ENCODE measurements at places on chromosomes 16 and 17.

DNA sequence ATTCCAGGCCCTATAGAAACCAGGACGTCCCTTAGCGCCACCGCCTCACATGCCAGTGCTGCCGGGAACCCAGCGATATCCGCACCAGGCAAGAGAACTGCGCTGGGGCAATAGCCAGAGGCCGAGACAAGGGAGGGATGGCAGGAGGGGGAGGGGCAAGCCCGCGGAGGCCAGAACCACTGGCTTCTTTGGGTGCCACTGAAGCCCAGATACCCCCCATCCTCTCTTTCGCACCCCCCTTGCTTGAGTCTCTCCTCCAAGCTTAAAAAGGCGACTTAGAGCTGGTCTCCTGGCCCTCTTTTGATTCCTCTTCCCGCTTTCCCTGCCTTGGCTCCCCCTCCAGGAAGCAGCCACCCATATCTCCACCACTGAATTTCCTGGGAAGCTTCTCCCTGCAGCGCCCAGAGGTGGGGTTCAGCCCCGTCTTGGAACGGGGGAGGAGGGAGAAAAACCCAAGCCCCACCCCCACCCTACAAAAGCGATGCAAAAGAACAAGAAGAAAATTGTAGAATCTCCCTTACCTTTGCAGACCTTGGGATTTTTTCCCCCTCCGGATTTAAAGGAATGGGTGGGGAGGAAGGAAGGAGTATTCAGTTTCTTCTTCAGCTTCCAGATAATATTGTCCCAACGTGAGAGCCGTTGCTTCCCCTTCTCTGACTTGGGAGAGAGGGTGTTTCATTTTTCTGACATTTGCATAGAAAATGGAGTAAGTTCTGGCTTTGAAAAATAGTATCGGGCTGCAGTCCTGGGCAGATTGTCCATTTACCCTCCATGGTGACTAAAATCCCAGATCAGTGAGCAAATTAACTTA is 622 bp downstream of the HOXB6 start:
- DNase-seq, result peak; percentile 19

- peak; percentile 37 for DNase-seq
Observed at GRCh38 chr16:19153876-19154275, 14.2 kb upstream of the SYT17 start.

- no peak for DNase-seq
Observed at GRCh38 chr17:39158623-39159022, 7.2 kb upstream of the PLXDC1 start.

- DNase-seq, result no peak
Observed at GRCh38 chr16:74997042-74997491, 1.8 kb upstream of the ZNRF1 start.

DNA sequence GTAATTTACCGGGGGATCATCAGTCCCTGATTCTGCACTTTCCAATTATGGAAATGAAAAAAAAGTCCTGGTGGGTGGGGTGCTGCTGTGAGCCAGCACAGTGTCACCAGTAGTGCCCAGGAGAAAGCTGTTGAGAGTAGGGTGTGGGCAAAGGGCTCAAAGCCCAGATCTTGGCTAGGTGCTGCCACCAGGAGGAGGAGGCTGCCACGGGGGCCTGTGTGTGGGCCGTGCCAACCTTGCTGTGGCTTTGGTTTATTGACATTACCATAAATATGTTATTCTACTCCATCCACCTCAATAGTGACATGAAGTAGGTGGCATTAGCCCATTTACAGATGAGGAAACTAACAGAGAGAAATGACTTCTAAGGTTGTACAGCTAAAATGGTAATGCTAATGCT is 6.7 kb upstream of the PRPSAP2 start:
- no peak for DNase-seq

DNA sequence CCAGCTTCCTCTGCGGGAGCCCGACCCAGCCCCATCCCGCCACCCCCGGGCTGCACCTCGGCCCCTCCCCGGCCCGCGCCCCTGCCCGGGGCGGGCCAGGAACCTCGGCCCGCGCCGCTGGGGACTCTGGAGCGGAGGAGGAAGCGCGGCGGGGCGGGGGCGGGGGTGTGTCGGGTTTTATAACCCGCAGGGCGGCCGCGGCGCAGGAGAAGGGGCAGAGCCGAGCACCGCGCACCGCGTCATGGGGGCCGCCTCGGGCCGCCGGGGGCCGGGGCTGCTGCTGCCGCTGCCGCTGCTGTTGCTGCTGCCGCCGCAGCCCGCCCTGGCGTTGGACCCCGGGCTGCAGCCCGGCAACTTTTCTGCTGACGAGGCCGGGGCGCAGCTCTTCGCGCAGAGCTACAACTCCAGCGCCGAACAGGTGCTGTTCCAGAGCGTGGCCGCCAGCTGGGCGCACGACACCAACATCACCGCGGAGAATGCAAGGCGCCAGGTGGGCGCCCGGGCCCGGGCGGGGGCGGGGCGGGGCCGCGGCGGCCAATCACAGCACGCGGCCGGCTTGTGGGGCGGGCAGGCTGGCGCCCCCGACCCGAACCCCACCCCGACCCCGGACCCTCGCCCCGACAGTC is at the start of gene ACE:
ACE (plus strand) TSS at position 208 of the 626 bp plus-strand sequence; CDS start at position 242, 34 bp downstream.
- DNase-seq, result peak; percentile 83

DNA sequence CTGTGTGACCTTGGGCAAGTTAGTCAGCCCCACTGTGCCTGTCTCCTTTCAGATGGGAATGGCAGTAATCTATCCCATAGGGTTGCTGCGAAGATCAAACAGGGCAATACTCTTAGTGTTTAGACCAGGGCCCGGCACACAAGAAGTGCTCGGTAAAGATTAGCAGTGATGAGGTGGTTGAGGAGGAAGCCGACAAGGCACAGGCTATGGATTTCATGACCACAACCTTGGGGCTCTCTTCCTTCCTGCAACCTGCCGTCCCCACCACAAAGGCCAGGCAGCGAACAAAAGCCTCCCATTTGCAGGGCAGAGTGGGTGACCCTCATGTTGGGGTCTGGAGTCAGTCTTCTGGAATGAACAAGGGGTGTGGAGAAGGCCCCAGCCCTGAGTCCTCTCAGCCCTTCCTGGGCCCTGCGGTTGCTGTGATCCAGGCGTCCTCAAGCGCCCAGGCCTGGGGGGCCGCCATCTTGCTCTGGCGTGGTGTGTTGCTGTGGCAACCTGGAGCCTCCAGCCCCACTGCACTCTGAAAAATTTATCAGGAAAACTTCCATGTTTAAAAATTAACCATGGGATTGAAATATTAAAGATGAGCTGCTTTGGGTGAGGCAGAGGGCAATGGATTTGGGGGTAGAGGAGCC is 9.8 kb downstream of the ADAM11 start:
- no peak for DNase-seq

- no peak for DNase-seq
Observed at GRCh38 chr17:66783656-66784381, 51.1 kb upstream of the CACNG5 start.

- no peak for DNase-seq
Observed at GRCh38 chr17:17769869-17770631, 66.7 kb downstream of the SREBF1 start.

GRCh38 chr16:17845031-17845430 is 374.3 kb upstream of the XYLT1 start:
- no peak for DNase-seq

GRCh38 chr17:79476074-79476652 is 134.7 kb downstream of the RBFOX3 start:
- no peak for DNase-seq

GRCh38 chr16:26158142-26158759 is 466.5 kb downstream of the HS3ST4 start:
- no peak for DNase-seq

DNA sequence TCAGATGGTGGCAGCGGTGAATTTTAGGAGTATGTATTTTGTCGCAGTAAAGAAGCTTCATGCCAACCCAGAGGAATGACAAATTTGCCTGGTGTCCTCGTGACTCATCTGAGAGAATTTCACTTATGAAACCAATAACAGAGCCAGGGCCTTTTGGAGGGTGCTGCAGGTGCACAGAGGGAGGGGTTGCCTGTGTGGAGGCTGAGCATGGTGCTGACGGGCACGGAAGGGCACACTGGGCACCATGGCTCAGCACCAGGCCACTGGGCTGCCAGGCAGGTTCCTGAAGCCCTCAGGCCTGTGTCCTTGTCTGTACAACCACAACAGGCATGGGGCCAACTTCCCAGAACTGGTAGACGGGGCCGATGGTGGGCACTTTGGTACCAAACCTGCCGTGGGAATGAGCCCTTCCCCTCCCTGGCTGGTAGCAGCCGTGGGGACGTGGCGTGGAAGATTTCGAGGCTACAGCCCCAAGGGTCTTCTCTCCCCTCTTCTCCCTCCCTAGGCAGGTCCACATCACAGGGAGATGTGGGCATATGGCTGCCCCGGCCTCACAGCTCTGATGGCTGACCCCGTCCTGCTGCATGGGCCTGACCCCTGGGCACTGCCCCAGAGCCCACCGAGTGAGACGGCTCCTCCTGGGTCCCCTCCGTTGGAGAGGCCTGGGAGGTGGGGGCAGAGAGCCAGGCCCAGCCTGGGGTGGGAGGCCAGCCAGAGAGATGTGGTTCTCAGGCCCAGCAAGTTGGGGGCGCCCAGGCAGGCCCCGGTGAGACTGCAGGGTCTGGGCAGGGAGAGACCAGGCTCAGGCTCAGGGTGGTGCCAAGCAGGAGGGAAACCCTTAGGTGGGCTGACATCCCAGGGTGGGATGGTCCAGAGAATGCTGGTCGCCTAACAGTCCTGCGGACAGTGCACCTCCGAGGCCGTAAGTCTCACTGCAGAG is 30.2 kb upstream of the ZNF469 start:
- no peak for DNase-seq

DNA sequence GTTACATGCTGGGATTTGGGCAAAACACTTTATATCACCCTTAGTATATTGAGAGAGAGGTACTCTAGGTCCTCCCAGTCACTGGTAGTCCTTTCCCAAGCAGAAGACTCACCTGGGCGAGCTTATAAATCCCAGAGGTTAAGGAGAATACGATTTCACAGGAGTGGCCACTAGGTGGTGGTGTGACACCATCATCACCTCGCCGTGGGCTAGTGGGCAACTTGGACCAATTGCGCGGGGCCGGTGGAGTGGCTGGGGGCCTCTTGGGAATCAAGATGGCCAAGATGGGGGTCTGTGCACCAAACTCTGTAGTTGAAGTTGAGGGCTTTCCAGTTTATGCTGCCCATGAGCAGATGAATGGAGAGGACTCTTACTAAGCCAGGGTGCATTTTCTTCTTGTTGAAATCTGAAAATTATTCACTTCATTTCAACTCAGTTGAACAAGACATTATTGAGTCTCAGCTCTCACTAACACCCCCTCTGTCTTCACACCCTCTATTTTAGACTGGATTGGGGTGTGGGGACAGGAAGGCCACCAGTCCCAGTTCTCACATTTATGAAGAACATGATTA is 38.2 kb upstream of the PIRT start:
- DNase-seq, result peak; percentile 15

DNA sequence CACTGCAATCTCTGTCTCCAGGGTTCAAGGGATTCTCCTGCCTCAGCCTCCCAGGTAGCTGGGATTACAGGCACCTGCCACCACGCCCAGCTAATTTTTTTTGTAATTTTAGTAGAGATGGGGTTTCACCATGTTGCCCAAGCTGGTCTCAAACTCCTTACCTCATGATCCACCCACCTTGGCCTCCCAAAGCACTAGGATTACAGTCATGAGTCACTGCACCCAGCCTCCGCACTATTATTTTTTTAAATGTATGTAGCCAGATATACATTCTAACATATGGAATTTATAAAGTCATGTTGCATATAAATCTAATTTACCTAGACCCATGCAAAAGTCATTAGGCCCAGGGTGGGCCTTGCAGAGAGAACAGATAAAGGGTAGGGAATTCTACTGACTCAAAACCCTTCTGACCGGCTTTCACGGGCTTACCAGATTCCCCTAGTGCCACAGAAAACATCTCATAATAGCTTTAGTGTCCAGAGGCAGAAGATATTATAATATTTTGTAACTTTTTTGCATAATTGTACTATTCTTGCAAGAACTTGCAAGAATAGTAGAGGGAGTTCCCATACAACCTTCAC is 20.5 kb upstream of the HELZ start:
- no peak for DNase-seq

DNA sequence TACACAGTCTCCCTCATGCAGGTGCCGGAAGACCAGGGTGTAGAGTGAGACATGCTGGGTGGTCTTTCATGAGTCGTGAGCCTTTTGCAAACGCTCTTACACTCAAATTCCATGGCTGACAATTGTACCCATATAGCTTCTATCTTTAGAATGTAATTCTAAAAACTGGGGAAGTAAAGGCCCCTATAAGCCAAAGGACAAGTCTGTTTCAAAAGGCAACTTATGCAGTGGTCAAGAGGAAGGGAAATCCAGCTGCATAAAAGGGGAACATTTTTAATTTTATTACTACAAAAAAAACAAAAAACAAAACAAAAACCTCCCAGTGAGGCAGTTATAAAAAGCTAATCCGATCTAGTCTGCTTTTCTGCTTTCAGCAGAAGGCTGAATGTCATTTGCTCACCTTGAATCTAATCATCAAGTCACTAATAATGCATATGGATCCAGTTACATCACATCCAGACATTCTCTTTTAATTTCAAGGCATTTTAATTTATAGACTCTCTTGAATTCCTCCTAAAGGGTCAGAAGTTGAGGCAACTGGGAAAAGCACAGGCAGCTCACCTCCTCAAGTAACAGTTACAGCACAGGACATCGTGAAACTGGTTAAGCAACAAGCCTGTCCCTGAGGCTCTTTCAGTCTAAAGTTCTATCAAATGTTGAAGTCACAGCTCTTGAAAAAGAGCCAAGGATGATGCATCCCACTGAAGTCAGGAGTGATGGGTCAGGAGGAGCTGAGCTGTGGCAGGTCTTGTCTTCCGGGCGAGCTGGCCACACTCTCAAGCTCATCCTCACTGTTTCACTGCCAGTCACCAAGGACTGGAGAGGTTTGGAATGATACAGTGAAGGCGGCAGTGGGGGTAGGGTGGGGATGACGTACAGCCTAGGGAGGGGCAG is 99.7 kb downstream of the VPS53 start:
- DNase-seq, result no peak

- DNase-seq, result peak; percentile 77
Observed at GRCh38 chr17:62968445-62968923, 2.4 kb downstream of the TANC2 start.

- DNase-seq, result peak; percentile 25
Observed at GRCh38 chr17:37642681-37643080, 565 bp downstream of the DDX52 start.

GRCh38 chr17:9021158-9021991 is at the start of gene NTN1:
Gene NTN1 (plus strand): TSS chr17:9021510. CDS start chr17:9022374, 864 bp downstream.
- peak; percentile 39 for DNase-seq

- DNase-seq, result no peak
Observed at GRCh38 chr17:2040219-2040827, 1.5 kb upstream of the OVCA2 start.

DNA sequence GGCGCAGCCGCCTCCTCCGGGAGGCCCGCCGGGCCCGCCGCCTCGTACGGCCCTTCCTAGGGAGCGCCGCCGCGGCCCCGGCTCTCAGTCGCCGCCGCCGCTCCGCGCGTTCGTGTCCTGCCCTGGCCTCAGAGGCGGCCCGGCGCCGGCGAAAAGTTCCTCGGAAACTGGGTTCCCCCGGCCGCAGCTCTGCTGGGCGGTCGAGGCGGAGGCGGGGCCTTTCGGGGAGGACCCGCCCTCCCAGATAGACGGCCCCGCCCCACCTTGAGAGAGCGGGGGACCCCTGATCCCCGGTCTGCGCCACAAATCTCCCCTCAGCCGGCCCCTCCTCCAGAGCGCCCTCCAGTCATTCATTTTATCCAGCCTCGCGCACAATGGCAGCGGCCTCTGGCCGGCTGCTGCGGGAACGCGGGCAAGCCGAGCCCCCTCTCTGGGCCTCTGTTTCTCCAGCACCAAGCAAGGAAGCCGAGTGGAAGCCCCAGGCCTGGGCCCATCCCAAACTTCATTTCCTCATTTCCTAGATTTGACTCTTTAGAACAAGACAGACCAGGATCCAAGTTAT is at the start of gene SREBF1:
SREBF1 (minus strand) TSS at position 169 of the 562 bp plus-strand sequence. CDS start 169 bp downstream, outside the sequence.
- peak; percentile 59 for DNase-seq
